ENCODE measurements at places on chromosomes 7 and 10. TPM values are rescaled to one million over a fixed set of nuclear protein-coding genes. Genes with fewer than 3 reads are reported as not detected.

TRPV6 gene
- total RNA-seq = 0.79 TPM

HTR5A gene
- not detected for total RNA-seq

HDAC9 gene
- not detected for total RNA-seq

SFTPD gene
- total RNA-seq = not detected

All from placental epithelial cell (primary cell).